Activated gamma-delta T cell treated with anti-CD3 and anti-CD28 coated beads, Interleukin-2, amount 50 U/mL, for 16 hours (primary cell): ENCODE measurements at places on chromosomes 11 and 22.

DNA sequence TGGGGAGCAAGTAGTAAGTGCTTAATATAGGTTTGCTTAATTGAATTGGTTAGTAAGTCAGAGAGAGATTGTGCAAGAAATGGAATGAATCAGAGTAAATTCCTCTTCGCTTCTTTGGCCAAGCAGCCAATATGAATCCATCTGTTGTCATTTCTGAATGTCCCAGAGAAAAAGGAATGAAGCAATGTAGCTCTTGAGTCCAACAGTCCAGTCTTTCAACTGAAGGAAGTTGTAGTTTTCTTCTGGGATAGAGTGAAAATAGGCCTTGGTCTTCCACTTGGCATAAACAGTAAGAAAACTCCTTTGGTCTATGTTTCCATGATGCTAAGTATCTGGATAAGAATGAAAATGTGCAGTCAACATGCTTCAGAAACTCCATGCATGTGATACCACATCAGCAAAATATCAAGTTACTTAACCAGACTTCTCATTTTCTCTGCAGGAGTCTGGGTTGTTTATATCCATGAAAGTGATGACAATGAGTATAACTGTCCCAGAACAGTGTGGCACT, 1.8 kb upstream of the FIBIN start:
- DNase-seq = no peak

DNA sequence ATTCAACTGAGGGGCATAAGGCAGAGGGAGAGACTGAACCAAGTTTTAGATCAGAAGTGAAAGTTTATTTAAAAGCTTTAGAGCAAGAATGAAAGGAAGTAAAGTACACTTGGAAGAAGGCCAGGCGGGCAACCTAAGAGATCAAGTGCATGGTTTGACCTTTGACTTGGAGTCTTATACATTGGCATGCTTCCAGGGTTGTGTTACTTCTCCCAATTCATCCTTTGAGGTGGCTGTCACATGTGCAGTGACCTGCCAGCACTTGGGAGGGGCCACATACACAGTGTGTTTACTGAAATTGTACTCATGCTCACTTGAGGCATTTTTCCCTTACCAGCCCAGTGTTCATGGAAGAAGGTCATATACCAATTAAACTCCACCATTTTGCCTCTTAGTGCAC, 30.4 kb downstream of the CYP2R1 start:
- no peak for DNase-seq

GRCh38 chr22:32546496-32546895, 71.9 kb downstream of the FBXO7 start:
- no peak for DNase-seq

DNA sequence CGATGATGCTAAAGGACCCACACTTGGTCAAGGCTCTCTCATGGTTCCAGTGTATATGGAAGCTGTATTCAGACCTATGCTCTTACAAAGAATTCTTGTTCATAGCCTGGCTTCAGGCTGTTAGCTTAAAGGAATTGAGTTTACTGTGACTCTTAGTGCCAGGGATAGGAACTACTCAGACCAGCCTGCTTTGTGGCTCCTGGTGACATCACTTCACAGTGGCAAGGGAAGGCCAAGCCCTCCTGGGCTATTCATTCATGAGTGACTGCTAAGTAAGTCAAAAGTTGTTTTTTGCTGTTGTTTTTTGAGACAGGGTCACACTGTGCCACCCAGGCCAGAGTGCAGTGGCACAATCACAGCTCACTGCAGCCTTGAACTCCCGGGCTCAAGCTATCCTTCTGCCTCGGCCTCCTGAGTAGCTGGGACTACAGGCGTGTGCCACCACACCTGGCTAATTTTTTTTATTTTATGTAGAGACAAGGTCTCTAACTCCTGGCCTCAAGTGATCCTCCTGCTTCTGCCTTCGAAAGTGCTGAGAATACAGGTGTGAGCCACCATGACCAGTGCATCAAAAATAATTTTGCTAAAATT, 9.6 kb downstream of the ART5 start:
- DNase-seq = no peak

DNA sequence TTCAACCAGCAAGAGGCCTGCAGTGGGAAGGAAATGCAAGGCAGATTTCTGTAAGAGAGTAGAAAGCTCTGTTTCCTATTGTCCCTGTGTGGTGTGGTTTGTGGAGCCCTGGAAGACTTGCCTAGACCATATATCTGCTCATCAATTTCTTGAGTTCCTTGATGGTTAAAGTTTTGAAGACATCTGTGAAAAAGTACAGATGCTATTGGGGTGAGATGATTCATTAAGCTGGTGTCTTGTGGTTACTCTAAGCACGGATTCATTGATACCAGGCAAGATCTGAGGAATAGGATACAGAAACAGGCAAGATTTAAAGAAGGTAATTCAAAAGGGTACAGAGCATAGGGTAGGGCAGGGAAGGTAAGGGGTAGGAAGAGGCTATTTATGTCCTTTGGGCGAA, 275.8 kb upstream of the SESN3 start:
- no peak for DNase-seq

GRCh38 chr22:29270475-29271271, 2.6 kb downstream of the EWSR1 start:
- DNase-seq = no peak

- DNase-seq = no peak
Measured at GRCh38 chr11:14565845-14566244, 45.7 kb upstream of the PSMA1 start.

DNA sequence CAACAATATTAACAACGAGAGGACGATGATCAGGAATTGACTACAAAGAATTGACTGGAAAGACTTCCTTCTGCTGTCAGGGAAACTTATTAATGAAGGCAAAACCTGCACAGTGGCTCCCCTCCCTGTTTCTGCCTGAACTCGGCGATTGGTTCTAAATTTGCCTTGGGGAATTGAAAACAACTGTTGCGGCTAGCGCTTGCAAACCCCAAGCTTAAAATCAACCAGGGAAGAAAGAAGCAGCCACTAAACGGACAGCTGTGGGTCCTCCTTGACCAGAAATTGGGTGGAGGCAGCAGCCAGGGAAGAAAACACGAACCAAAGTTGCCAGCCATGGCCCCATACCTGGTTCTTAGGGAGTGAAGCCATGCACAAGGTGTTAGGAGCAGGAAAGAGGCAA, 383.5 kb upstream of the CADM1 start:
- DNase-seq = no peak
